Spinal cord (tissue), 10 donors: ENCODE measurements at places on chromosomes 13 and 19. TPM values are rescaled to one million over a fixed set of nuclear protein-coding genes. Genes with fewer than 3 reads are reported as not detected.

Gene MCF2L
- 125 TPM for polyA plus RNA-seq

Gene IZUMO1
- polyA plus RNA-seq, result 1.2 TPM

Gene ZFR2
- 27.9 TPM for polyA plus RNA-seq

Gene ZNF470
- 19.3 TPM for polyA plus RNA-seq

Gene CGB2
- not detected for polyA plus RNA-seq

Gene GSX1
- polyA plus RNA-seq, result 4.0 TPM

Gene BICRA
- 24.4 TPM for polyA plus RNA-seq

DNA sequence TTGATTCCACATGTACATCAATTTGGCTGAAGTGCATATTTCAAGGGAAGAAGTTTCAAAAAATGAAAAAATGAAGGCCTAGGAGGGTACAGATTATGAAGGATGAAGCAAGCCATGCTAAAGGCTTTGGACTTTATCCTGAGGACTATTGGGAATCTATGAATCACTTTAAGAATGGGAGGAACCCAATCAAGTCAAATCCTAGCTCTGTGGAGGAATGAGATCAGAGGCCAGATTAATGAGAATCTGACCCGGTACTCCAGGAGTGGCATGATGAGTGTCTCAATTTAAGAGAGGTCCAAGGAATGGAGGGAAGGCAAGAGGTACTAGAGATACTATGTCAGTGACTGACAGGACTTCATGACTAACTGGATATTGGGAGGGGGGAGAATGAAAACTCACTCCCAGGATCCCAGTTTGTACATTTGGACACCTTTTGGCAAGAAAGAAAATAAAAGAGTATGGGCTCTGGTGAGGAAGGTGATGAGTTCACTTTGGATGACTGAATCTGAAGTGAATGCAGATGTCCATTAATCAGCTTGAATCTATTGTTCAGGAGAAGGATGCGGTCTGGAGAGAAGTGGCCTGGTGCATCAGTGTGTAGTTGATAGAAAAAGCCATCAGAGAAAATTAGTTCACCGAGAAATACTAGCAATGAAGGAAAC lies 349.0 kb downstream of the EFNB2 start:
- no peak overlapping the region for H3K27ac ChIP-seq
- no peak overlapping the region for H3K4me3 ChIP-seq
- H3K4me1 ChIP-seq, result no peaks in the 10 kb centered on the region
- H3K27me3 ChIP-seq, result no peaks in the 10 kb centered on the region
- DNase-seq, result no peak
- no peaks in the 10 kb centered on the region for H3K36me3 ChIP-seq

- no peaks in the 10 kb centered on the region for H3K27me3 ChIP-seq
- H3K36me3 ChIP-seq, result no peaks in the 10 kb centered on the region
- H3K4me1 ChIP-seq, result no peaks in the 10 kb centered on the region
- DNase-seq, result no peak
- no peak overlapping the region for H3K4me3 ChIP-seq
- no peak overlapping the region for H3K27ac ChIP-seq
Observed at GRCh38 chr13:83692800-83693199, 189.5 kb downstream of the SLITRK1 start.

- DNase-seq, result no peak
- no peak overlapping the region for H3K4me3 ChIP-seq
- no peaks in the 10 kb centered on the region for H3K27me3 ChIP-seq
- no peaks in the 10 kb centered on the region for H3K4me1 ChIP-seq
- no peak overlapping the region for H3K27ac ChIP-seq
Observed at GRCh38 chr13:60114499-60115028, 49.2 kb downstream of the DIAPH3 start.

DNA sequence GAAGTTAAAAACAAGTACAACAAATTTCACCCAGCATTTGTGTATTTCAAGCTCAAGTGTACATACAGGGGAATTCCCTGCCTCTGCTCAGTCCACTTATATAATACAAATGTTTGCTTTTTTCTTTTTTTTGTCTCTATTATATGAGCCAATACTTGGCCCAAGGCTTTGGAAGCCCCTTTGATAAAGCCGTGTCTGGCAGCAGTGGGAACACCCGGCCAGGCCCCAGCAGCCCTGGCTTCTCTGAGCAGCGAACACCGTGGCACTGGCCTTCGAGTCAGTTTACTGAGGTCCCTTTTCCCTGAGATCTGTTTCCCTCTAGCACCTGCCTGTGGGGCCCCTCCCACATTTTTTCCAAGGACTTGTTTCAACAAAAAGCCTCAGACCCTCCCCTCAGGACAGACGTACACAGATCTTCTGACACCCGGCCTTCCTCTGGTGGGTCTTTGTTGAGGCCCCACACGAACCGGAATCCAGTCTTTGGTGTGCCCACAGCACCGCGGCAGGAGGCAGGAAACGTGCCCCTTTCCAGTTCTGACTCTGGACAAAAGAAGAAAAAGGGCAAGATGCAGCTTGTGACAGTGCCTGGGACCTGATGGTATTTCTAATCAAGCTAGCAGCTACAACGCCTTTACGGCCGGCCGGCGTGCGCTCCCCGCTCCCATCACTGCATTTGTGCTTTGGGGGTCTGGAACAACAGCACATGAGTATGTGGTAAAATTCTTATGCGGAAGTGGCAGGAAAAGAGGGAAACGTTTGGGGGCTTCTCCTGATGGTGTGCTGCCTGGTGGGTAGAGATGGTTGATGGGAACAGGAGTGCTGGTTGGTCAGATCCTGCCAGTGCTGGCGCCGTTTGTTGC lies 13.8 kb downstream of the SIPA1L3 start:
- no peak overlapping the region for H3K27ac ChIP-seq
- peaks cover 10% of the 10 kb centered on the region for H3K36me3 ChIP-seq
- H3K27me3 ChIP-seq, result no peaks in the 10 kb centered on the region
- H3K4me1 ChIP-seq, result peaks cover 9% of the 10 kb centered on the region
- DNase-seq, result no peak

DNA sequence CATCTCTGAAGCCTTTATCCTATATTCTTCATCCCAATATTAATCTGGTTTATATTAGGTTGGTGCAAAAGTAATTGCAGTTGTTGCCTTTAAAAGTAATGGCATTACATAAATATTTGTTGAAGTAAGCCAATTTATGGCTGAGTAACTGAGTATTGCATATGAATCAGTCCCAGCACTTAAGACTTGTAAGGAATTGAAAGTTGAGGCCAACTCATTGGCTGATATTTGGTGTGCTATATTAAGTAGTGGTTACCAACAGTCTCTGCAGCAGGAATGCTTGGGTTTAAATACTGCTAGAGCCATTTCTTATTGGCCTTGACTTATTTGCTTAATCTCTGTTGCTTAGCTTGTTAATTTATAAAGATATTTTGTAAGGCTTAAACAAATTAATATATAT lies 460.7 kb downstream of the GPC6 start:
- no peaks in the 10 kb centered on the region for H3K36me3 ChIP-seq
- H3K4me3 ChIP-seq, result no peak overlapping the region
- DNase-seq, result no peak
- no peaks in the 10 kb centered on the region for H3K27me3 ChIP-seq
- no peaks in the 10 kb centered on the region for H3K4me1 ChIP-seq
